Right renal pelvis (tissue), 4 donors: ENCODE measurements at places on chromosomes 16 and 17. TPM values are rescaled to one million over a fixed set of nuclear protein-coding genes. Genes with fewer than 3 reads are reported as not detected.

TBC1D3 gene
- not detected for polyA plus RNA-seq

PPP1R27 gene
- 0.36 TPM for polyA plus RNA-seq

NOL3 gene
- polyA plus RNA-seq: 2.2 TPM

SULT1A2 gene
- polyA plus RNA-seq: 0.83 TPM

- no peak for DNase-seq
Measured at GRCh38 chr16:75761108-75761507, 34.8 kb upstream of the CPHXL start.

- no peak for DNase-seq
Measured at GRCh38 chr16:85412911-85413520, 200.1 kb upstream of the GSE1 start.

DNA sequence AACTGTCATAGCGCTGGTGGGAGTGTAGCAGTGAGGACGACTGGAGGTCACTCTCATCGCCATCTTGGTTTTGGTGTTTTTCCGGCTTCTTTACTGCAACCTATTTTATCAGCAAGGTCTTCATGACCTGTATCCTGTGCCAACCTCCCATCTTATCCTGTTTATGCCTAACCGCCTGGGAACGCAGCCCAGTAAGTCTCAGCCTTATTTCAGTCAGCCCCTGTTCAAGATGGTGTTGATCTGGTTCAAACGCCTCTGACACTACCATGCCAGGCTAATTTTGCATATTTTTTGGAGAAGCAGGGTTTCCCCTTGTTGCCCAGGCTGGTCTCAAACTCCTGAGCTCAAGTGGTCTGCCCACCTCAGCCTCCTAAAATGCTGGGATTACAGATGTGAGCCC is 179.8 kb upstream of the HSBP1 start:
- DNase-seq: no peak

- DNase-seq: no peak
Measured at GRCh38 chr17:46887717-46888116, 35.2 kb upstream of the GOSR2 start.

- DNase-seq: no peak
Measured at GRCh38 chr16:20905576-20905975, 5.0 kb downstream of the LYRM1 start.
